ENCODE measurements at places on chromosomes 12 and 14.

GRCh38 chr12:132152953-132153352, 8.7 kb downstream of the NOC4L start:
- DNase-seq: no peak

GRCh38 chr14:32049361-32050088, 27.6 kb upstream of the ARHGAP5 start:
- DNase-seq: no peak

DNA sequence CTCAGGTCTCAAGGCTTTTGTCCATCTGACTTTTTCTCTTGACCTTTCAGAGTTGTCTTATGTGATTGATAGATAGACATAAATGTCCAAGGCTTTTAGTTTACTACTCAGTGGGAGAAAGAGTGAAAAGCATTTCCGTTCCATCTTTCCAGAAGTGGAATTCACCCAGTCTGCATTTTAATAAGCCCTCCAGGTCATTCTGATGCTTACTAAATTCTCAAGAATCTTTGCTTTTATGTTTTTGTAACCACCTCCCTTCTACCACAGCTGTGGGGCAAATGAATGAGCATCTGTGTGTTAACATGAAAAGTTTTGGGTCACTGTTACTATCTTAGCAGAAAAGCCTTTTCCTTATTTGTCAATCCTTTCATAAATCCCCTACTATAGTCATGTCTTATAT, 251.4 kb downstream of the LRIG3 start:
- DNase-seq: no peak

- DNase-seq: no peak
These were observed 177.1 kb upstream of the SLC38A2 start for GRCh38 chr12:46549527-46550265.

DNA sequence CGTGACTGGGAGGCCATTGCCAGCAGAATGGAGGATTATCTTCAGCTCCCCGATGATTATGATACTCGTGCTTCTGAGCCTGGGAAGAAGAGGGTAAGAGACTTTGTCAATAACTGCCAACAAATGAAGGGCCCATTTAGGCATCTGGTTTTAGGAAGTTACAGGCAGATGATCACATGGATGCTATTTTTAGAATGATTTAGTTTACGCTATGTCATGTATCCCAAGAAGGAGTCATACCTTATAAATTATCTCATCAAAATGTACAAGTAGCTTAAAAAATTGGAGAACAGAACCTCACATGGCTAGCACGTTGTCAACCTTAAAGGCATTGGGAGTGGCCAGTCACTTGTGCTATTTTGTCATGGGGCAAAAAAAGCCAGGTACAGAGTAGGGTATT, 46.7 kb downstream of the PROX2 start:
- no peak for DNase-seq

GRCh38 chr12:29566441-29566840, 69.0 kb upstream of the OVCH1 start:
- no peak for DNase-seq

- DNase-seq: no peak
These were observed 47.5 kb downstream of the MRPL42 start for GRCh38 chr12:93514853-93515252.

- no peak for DNase-seq
These were observed 819.5 kb downstream of the SLC16A7 start for GRCh38 chr12:60415351-60415750.

DNA sequence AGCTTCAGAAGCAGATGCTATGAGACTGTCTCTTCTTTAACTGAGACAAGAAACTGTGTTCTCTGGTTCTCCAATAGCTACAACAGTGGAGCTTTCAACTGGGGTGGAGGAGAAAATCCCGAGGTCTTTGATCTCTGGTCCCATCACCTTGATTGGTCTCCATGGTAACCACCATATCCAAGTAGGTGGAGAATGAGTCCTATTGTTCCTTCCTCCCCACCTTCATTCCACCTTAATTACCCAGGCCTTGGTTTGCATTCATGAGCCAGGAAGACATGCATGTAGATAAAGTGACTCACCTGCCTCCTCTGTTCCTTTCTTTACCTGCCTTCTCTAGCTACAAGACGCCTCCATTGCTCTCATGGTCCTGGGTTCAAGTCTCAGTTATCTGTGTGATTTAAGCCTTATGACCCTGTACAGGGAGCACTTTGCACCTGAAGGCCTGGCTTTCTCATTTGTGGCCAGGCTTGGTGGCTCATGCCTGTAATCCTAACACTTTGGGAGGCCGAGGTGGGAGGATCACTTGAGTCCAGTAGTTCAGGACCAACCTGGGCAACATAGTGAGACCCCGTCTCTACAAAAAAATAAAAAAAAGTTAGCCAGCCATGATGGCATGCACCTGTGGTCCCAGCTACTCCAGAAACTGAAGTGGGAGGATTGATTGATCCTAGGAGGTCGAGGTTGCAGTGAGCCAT, 157.7 kb upstream of the TBX3 start:
- no peak for DNase-seq

- DNase-seq: no peak
These were observed 24.3 kb downstream of the GEMIN2 start for GRCh38 chr14:39138440-39138839.

GRCh38 chr12:80756875-80757274, 40.2 kb downstream of the MYF5 start:
- DNase-seq: no peak

- DNase-seq: peak; percentile 1
These were observed 32.1 kb downstream of the PRMT8 start for GRCh38 chr12:3523058-3523457.

GRCh38 chr12:52495389-52495788, 2.3 kb upstream of the KRT6A start:
- DNase-seq: peak; percentile 8

DNA sequence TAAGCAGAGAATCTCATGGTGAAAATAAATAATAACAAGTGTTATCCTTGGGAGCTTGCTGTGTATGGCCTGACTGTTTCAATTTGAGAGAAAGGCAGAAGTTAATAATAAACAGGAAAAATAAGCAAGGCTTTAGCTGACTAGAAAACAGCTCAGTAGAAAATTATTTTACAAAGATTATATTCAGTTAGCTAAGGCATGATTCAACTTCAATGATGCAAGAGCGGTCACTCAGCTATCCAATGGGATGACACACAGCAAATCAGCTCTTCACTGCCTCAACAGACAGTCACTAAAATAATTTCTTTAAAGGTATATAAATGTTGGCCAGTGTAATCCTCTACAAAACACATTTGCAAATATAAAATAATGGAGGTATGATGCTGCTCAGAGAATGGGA, 18.6 kb downstream of the GSTZ1 start:
- no peak for DNase-seq

DNA sequence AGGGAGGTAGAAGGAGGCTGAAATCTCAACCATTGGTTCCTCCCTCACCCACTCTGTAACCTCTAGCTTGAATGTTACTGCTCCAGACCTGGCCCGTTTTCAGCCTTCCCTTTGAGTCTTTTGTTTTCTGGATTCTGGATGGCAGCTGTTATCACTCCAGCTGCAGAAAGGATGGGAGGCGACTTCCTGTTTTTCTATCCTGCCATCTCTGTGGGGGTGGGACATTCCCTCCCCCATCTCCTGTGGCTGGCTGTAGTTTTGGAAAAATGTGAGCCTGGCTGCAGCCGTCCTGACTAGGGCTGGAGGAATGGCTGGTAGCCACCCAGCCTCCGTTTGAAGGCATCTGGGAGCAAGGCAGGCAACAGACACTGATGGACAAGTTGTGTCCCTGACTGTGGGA, 2.9 kb upstream of the PPFIBP1 start:
- no peak for DNase-seq

DNA sequence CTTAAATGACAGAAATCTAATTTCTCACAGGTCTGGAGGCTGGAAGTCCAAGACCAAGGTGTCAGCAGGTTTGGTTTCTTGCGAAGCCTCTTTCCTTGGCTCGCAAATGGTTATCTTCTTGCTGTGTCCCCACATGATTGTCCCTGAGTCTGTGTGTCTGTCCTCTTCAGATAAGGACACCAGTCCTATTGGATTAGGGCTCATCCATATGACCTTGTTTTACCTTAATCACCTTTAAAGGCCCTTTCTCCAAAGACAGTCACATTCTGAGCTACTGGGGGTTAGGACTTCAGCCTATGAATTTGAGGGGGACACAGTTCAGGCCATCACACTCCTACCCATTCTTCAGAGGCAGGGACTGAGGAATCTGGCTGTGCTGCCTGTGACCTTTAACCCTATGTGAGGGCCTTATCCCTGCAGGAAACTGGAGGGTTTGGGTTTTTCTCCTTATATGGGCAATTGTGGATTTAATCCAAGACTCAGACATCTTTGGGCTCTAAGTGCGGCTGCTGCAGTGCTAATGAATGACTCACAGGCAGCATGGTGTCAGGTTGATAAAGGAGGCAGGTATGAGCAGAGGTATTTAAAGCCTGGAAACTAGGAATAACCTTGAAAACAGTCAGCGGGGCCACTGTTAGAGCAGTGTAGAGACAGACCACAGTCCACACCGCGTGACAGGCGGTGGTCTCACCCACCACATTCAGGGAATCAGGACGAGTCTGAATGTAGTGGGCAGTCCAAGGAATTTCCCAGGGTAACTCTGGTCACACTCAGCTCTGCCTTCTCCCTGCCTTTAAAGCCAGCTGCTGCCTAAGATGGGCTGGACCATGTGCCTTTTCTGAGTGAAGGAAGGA, 10.2 kb downstream of the TPCN1 start:
- DNase-seq: no peak

- no peak for DNase-seq
These were observed 13.7 kb downstream of the SIX4 start for GRCh38 chr14:60710494-60710893.

DNA sequence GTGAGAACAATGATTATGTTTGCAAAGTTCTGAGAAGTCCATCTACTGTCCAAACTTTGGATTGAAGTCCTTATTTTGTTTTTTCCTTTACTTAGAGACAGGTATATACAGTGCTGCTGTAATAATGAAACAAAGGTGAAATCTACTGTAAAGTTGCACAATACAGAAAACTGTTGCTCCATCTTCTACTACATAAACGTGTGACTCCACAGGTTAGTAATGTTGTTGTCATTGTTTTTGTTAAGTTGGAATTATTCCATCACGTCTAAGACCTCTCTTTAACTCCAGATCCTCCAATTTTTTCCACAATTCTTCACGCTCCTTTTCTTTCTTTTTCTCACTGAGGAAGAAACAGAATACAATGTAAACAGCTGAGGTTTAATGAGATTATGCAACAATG, 57.0 kb upstream of the GPHB5 start:
- DNase-seq: no peak

GRCh38 chr14:36874396-36875138, 212.9 kb downstream of the PAX9 start:
- DNase-seq: no peak

- no peak for DNase-seq
These were observed 627.0 kb upstream of the FBXO33 start for GRCh38 chr14:40058901-40059897.

DNA sequence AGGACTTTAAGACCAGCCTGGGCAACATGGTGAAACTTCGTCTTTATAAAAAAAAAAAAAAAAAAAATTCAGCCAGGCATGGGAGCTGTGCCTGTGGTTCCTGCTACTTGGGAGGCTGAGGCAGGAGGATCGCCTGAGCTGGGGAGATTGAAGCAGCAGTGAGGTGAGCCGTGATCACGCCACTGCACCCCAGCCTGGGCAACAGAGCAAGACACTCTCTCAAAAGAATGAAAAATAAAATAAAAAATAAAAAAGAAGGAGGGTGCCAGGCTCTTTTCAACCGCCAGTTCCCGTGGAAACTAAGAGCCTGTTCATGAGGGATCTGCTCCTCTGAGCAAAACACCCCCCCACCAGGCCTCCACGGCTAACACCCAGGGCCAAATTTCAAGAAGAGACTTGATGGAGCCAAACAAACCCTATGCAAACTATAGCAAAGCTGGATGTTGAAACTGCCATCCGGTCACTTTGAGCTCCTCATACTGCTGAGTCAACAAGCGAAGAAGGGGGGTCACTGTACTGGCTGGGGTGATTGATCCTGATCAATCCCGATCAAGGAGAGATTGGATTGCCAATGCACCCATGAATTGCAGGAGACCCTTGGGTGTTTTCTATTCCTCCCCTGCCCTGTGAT, 23.4 kb downstream of the DLK1 start:
- DNase-seq: no peak

DNA sequence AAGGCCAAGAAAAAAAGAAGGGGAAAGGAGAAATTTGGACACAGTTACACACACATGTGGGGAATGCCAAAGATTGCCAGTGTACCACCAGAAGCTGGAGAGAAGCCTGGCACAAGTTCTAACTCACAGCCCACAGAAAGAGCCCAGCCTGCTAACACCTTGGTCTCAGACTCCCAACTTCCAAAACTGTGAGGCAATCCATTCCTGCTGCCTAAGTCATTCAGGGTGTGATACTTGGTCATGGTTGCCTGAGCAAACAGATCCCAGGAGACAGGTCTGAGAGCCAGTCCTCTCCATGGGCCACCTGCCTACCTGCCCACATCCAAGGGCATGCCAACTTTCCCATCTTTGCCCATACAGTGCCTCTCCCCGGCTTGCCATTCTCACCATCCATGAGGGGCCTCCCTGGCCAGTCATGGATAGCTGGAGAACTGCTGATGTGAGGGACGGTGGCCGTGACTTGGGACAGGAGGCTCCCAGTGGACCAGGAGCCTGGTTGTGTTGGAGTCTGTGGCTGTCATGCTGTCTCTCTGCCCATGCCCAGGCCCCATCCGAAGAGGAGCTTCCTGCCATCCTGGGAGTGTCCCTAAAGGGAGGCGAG, 198.0 kb upstream of the RTL1 start:
- no peak for DNase-seq
